A549 treated with Mapracorat at 1 μM for 4 hours (cell line): ENCODE measurements at places on chromosomes 4 and X. TPM values are rescaled to one million over a fixed set of nuclear protein-coding genes. Genes with fewer than 3 reads are reported as not detected.

The CXCL9 gene
- not detected in 5 replicates for total RNA-seq

The KLF3 gene
- 11.2 to 13.8 TPM (median 12.6 TPM) in 5 replicates for total RNA-seq

The SMARCA1 gene
- total RNA-seq = 32.9 to 52.6 TPM (median 47.4 TPM) in 5 replicates

The SMIM10 gene
- 0.08 to 0.11 TPM (median 0.09 TPM) in 5 replicates for total RNA-seq

The SLC2A9 gene
- total RNA-seq = 0.61 to 0.86 TPM (median 0.62 TPM) in 5 replicates

The CRMP1 gene
- total RNA-seq = 3.4 to 3.7 TPM (median 3.5 TPM) in 5 replicates

The PCDH19 gene
- total RNA-seq = 0.01 to 0.04 TPM (median 0.02 TPM) in 3 of 5 replicates, not detected in the others

The SERTM2 gene
- total RNA-seq = not detected in 5 replicates

The SRPX2 gene
- total RNA-seq = 2.1 to 3.4 TPM (median 2.7 TPM) in 5 replicates

The LINC00632 gene
- 1.2 to 2.0 TPM (median 1.5 TPM) in 5 replicates for total RNA-seq

The ARR3 gene
- total RNA-seq = not detected in 5 replicates
